Left hindlimb (tissue), 1 donor: ENCODE measurements at places on chromosomes 4 and X.

GRCh38 chrX:130172127-130172845, 524 bp downstream of the RAB33A start:
- DNase-seq: no peak

DNA sequence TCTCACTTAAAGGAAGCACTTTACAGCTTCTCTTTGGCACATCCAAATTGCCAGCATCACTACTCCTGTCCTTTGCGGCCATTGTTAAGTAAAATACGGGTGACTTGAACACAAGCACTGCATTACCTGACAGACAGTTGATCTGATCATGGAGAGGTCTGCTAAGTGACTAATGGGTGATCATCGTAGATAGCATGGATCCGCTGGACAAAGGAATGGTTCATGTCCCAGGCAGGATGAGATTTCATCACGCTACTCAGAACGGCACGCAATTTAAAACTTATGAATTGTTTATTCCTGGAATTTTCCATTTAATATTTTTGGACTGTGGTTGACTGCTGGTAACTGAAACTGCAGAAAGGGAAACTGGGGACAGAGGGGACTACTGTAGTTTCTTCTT, 94.1 kb downstream of the NEUROG2 start:
- no peak for DNase-seq

GRCh38 chrX:119488749-119489148, 20.5 kb downstream of the SLC25A5 start:
- no peak for DNase-seq

- peak; percentile 79 for DNase-seq
Observed at GRCh38 chrX:48957477-48957826, at the start of gene OTUD5. TSS of gene OTUD5 (minus strand) at chrX:48957607. CDS start at chrX:48957570, 37 bp downstream.

DNA sequence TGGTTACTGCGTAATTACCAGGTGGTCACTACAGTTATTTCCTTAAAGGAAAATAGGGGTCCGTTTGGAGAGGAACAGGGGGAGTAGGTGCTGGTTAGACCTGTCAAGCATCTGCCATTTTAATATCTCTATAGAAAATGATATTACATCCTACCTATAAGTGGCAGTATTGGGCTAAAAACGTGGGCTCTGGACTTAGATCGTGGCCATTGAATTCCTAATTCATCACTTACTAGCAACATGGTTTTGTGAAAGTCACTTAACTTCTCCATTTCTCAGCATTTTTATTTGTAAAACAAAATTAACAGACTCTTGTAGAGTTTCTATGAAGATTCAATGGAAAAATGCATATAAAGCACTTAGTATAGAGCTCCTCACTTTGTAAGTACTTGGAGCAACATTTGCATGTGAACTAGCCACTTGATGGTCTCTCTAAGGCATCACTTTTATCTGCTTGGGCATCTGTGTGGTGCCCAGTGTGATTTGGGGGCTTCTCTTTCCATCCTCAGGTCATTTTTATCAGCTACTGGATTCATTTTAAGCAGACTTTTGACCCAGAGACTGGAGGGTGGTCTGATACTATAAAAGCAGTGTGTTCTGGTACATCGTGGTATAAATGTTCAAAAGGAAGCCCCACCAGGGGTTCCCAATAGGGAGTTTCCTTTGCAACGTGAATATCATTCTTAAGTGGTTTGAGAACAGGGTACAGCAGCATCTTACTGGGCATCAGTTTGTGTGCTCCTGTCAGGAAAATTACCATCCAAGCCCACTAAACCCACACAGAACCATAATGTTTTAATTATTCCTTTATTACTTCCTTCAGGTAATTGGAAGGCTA, 42.7 kb upstream of the RASSF6 start:
- DNase-seq: no peak

- no peak for DNase-seq
Observed at GRCh38 chr4:102022343-102022742, 231.8 kb downstream of the BANK1 start.
